ENCODE measurements at places on chromosomes 1 and 21.

GRCh38 chr1:187696073-187696472 lies 867.3 kb downstream of the PLA2G4A start:
- DNase-seq, result no peak

DNA sequence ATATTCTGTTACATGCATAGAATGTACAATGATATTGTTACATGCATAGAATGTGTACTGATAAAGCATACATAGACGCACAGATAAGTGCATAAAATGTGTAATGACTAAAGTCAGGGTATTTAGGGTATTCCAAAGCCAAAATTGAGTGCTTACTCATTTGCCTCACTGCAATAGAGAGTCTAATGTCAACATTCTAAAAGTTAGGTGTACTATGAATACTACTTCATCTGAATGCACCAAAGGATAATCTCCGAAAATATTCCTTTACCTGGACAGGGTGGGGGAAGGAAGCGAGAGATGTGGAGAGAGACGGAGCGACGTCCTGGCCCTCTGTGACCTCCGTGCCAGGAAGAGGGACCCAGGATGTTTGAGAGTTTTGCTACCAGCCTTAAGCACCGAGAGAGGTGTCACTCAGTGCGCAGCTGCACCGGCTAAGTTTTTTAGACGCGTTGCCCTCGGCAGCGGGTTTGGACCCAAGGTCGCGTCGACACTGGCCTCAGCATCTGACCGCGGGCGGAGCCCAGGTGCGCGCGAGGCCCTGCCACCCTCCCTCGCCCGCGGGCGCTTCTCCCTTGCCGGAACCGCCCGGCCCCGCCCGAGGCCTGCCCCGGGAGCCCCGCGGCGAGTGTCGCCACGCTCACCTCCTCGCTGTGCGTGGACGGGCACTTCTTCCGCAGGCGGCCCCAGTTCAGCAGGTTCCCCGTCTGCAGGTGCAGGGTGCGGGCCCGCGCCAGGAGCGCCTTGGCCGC lies 660 bp downstream of the GCLM start:
- DNase-seq, result peak; percentile 43

GRCh38 chr1:38529391-38529790 lies 330.2 kb downstream of the RRAGC start:
- DNase-seq, result no peak

DNA sequence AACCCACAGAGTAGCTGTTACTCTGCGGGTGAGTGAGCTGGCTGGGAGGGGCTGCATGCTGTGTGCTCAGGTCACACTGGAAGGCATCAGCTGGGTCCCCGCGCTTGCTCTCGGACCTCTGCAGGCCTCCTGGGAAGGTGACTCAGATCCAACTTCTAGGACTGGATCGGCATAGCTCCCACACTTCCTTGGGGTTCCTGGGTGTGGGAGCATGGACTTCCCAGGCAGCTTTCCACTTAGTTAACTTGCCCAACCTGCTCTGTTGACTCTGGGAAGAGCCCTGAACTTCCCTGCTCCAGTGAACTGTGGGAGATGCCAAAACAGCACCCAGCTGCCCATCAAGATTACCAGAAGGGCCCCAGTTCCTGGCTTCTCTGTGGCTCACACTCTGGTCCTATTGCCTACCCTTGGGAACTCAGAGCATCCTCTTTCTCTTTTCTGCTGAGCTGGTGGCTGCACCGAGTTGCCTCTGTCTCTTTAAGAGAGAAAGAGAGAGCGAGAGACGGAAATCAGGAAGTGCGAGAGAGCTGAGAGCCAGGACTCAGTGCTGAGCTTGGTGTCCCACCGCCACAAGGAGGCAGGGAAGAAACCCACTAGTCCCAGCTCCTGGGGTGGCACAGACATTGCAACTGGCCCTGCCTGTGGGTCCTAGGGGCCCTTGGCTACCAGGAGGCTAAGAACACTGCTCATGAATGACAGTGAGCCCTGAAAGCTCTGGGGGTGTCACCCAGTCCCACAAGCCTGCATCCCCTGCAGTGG lies at the start of gene IKBKE:
Gene IKBKE (plus strand): TSS at position 544 of the 759 bp plus-strand sequence. CDS start 2,752 bp downstream, outside the sequence.
- peak; percentile 59 for DNase-seq

DNA sequence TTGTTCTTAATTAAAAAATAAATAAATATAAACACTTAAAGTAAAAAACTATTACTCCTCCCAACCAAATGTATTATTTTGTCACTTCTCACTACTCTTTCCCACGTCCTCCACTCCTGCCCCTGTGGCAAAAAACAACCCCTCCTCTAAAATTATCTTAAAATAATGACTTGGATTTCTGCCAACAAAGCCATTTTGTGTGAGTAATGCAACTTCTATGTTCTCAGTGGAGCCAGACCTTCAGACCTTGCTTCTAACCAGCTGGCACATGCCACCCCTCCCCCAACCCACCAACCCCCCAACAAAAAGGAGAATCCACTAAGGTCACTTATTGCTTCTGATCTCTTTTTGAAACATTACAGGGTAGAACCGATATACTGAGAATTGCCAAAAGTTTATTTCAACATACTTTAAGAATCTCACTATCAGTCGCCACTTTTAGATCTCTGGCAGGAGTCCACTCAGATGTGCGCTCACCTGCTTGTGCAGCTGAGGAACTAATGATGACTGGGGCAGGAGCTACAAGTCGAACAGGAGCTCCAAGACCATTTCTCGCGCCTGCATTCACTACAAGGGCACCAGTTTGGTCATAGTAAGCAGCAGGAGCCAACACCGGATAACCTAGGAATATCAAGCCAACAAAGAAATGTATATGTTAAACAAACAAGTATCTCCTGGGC lies 58.3 kb upstream of the SDC3 start:
- DNase-seq, result no peak

DNA sequence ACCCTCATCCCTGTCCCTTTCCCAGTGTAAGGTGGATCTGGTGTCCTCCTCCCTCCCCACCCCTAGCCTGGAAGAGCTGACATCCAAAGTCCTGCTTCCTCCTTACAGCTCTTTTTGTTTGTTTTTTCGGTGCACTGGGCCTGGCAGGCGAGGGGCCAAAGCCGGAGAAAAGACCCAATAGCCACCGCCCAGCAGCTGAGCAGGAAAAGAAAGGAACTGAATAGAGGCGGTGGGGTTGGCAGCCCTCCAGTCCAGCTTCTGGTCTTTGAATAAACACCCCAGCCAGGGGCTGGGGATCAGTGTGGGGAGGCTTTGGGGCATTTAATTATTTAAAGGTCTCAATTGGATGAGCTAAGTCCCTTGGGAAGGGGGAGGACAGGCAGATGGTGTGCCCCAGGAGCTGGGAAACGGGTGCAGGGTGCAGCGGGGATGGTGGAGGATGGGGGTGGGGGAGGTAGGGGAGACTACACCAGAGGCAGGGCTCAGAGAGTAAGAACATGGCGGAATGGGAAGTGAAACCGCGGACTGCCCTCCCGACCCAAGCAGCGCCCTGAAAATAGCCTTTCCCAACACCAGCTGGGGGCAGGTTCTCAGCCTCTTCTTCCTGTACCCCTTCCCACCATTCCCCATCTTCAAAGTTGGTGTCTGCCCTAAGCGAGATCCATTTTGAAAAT lies 20.2 kb downstream of the BTG2 start:
- DNase-seq, result no peak

GRCh38 chr1:244789276-244789580 lies 46.2 kb upstream of the COX20 start:
- no peak for DNase-seq

All from T-helper 2 cell treated with Interferon-gamma antibody and Interleukin-4, amounts not matched to agents 5 μg/mL and 100 μg/mL, for 36 hours (primary cell).